Caki2 (cell line): ENCODE measurements at places on chromosomes 2 and 18. TPM values are rescaled to one million over a fixed set of nuclear protein-coding genes. Genes with fewer than 3 reads are reported as not detected.

Gene C18orf54
- 5.6 and 23.0 TPM in 2 replicates for total RNA-seq

Gene BOLL
- not detected in 2 replicates for total RNA-seq

Gene CDK15
- total RNA-seq: 0.12 and 0.27 TPM in 2 replicates

Gene SPATA3
- not detected in 2 replicates for total RNA-seq

Gene REG1B
- not detected in 2 replicates for total RNA-seq

Gene MARCO
- not detected in 2 replicates for total RNA-seq

Gene RAX
- not detected in 2 replicates for total RNA-seq

Gene EFR3B
- total RNA-seq: 0.71 and 6.7 TPM in 2 replicates

Gene C2orf80
- total RNA-seq: not detected in 2 replicates

Gene ALK
- not detected in 2 replicates for total RNA-seq

Gene RAMP1
- total RNA-seq: not detected in 2 replicates

Gene SH2D6
- 0.44 TPM in 1 of 2 replicates, not detected in the other for total RNA-seq
